Suppressor macrophage treated with lipopolysaccharide for 1 hour (primary cell): ENCODE measurements at places on chromosomes 4 and X.

- DNase-seq, result peak; percentile 51
Measured at GRCh38 chrX:31658360-31658759, 586.5 kb upstream of the FTHL17 start.

GRCh38 chrX:153866302-153867019 is 19.5 kb downstream of the L1CAM start:
- DNase-seq, result no peak

DNA sequence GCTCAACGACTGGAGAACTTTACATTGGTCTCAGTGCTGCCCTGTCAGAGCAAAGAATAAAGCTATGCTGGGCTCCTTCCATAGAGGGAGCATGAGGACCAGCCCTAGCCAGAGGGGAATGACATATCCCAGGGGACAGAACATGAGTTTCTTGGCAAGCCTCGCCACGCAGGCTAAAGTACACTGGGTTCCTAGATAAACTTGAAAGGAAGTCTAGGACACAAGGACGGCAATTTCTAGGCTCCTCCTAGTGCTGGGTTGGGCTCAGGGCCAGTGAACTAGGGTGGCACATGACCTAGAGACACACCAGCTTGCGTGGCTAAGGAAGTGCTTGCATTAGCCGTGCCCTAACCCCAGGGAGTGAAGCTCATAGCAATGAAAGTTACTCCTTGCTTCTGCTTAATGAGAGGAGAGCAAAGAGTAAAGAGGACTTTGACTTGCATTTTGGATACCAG is 141.0 kb downstream of the MAB21L2 start:
- DNase-seq, result peak; percentile 61

DNA sequence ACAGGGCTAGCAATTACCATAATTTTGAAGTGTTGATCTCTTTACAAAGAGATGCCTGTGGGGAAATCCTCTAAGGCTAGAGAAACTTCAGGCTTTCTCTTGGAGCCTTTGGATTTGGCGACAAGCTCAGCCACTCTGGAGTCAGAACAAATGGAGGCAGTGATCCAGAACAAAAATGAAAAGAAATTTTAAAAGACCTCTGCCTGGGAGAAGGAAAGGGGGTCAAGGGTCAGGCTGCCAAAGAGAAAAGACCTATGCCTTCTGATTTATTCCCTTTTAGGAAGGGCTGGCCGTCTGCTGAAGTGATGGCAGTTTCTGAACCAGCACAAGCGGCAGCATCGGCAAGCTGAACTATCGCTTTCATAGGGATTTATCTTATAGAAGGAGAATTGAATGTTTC is 140.8 kb upstream of the SFRP2 start:
- DNase-seq, result no peak

GRCh38 chr4:144300616-144301015 is 160.1 kb upstream of the GYPA start:
- DNase-seq, result no peak

- DNase-seq, result no peak
Measured at GRCh38 chrX:122055979-122056715, 1008.7 kb downstream of the GLUD2 start.

GRCh38 chr4:118400356-118400755 is 47.6 kb upstream of the PRSS12 start:
- DNase-seq, result no peak

DNA sequence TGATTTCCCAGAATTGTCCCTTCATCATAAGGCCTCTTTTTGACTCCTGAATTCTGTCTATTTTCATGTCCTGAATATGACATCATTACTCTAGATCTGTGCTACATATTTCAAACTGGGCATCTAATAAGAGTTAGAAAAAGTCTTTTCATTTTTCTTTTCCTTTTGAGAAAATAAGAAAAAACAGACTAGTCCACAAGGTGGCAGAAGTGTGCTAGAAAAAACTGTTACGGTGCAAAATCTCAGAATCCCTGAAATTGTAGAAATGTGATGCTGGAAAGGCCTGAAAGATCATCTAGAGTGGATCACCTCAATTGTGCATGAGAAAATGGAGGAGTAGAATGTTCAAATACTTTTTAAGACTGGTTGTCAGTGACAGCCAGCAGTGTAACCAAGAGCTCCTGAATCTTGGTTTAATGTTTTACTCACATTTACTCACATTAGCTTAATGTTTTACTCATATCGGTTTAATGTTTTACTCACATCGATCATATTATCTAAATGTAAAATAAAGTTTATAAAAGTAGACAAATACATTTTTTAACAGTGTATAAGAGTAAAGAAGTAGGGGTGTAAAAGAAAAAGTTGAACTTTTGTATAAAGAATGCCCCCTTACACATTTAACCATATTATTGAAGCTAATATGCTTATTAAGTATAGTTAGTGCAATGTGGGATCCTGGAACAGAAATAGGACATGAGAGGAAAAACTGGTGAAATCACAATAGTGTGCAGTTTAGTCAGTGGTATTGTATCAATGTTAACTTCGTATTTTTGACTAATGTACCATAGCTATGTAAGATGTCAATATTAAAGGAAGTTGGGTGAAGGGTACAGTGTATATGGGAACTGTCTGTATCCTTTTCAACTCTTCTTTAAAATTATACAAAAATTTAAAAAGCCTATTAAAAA is 15.2 kb downstream of the ASB11 start:
- peak; percentile 56 for DNase-seq

GRCh38 chr4:140061194-140061593 is 92.8 kb downstream of the MAML3 start:
- DNase-seq, result no peak

DNA sequence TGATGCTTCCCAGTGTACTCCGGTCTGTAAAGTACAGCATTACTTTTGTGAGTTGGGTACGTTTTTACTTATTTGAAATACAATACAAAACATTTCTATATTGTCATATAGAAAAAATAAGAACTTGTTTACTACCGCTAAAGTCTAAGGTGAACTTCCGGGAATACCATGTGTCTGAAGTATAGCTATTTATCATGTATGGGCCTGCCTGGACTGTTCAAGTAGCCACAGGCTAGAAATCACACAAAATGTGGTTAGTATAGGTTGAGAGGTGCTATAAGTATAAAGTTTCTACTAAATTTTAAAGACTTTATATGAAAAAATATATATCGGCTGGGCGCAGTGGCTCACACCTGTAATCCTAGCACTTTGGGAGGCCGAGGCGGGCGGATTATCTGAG is 152.3 kb downstream of the ARAP2 start:
- DNase-seq, result no peak

GRCh38 chrX:132809581-132809980 is 148.8 kb downstream of the HS6ST2 start:
- no peak for DNase-seq

GRCh38 chr4:54054501-54054900 is 9.9 kb downstream of the CHIC2 start:
- no peak for DNase-seq

GRCh38 chr4:16236402-16237023 is 10.2 kb upstream of the TAPT1 start:
- no peak for DNase-seq

DNA sequence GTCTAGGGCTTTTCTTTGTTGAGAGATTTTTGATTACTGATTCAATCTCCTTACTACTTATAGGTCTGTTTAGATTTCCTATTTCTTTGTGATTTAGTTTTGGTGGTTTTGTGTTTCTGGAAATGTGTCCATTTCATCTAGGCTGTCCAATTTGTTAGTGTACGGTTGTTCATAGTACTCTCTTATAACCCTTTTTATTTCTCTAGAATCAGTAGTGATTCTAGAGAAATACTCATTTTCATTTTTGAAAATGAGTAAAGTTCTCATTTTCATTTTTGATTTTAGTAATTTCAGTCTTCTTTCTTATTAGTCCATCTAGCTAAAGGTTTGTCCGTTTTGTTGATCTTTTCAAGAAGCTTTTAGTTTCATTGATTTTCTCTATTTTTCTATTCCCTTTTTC is 7.5 kb downstream of the IL13RA1 start:
- no peak for DNase-seq

- no peak for DNase-seq
Measured at GRCh38 chr4:114423582-114423981, 175.0 kb upstream of the UGT8 start.

- no peak for DNase-seq
Measured at GRCh38 chrX:20727447-20727846, 460.7 kb upstream of the RPS6KA3 start.

GRCh38 chrX:81120258-81120935 is 81.3 kb downstream of the HMGN5 start:
- no peak for DNase-seq

DNA sequence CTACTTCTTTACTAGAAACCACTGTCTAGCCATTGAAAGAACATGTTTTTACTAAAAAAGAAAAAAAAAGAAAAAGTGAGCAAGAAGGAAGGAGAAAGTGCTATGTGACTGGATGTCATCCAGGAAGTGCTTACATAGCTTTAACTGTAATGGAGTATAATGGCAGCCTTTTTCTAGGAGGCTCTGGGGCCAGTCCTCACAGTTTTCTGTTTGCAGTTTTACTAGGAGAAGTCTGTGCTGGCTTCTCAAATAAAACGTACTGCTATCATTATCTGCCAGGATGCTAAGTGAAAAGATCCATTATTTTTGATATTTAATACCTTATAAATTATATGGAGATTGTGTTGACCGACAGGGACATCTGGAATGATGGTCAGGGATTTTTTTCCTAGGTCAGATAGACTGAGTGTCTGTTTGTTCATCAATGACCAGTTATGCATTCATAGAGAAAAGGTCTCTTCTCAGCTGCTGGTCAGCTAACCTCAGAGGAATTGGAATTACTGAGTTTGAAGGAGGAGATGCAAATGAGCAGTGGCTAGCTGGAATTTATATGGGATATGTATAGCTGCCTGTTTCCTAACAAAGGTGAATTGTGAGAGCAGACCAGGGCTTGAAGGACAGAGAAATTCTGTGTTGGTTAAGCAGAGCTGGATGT is 21.7 kb downstream of the LPAR4 start:
- no peak for DNase-seq

DNA sequence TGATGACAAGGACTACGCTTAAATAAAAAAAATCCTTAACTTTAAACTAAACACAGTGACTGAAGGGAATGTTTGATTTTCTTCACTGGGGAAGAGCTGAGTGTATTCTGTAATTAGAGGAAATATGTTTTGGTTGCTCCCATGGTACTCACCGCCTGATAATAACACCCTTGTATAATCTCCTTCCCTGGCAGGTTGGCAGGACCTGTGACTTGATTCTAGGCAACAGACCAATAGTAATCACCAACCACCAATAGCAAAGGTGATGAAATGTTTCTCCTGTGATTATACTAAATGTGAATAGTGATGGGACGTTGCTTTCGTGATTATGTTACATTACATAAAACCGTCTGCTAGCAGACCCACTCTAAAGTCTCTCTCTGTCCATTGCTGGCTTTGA is 536.8 kb upstream of the CPEB2 start:
- no peak for DNase-seq

DNA sequence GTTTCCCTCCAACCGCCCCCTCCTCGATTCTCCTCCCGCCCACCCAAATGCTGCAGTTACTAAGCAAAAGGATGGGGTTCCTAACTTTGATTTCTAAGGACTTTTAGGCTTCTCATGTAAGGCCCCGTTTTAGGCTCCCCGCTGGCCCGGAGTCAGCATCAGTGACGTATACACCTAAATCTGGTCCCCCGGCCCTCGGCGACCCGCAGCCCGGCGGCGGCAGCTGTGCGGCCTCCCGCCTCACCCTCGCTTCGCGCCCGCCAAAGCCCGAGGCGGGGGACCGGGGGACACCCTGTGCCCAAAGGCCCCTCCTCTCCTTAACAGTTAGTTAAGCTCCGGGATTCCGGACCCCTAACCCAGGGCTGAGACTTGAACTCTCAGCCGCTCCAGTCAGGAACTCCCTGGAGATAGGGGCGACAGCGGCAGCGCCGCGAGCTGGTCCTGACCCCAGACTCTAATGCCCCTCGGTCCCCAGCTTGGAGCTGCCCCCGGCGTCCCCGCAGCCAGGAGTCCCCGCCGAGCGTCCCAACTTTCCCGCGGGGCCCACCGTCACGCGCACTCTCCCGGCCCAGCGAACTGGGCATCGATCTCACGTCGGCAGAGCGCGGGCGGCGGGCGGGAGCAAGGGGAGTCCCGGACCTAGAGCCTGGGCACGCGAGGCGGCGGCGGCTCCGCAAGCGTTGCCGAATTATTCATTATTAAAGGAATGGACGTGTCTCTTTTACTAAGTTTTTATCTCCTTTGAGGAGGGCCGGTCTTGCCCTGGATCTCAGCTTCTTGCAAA is 1.5 kb upstream of the NR3C2 start:
- peak; percentile 45 for DNase-seq

DNA sequence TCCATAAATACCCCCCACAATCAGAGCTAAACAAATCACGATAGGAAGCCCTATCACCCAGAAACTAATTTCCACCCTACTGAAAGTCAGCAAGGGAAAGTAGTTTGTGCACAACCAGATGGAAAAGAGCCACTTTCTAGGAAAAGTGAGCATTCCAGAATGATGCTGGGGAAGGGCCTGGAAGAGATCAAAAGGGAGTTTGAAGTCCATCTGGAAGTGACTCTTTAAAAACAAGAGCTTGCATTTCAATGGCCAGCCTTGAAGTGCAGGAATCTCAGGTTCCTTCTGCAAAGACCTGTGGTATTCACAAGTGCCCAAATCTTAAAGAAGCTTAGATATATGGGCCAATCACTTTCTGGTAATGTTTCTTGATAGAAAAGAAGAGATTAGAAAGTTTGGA is 97.0 kb upstream of the LDB2 start:
- no peak for DNase-seq

- DNase-seq, result no peak
Measured at GRCh38 chr4:155907556-155907955, 4.1 kb downstream of the TDO2 start.

- DNase-seq, result peak; percentile 96
Measured at GRCh38 chr4:687048-687970, 1.6 kb downstream of the SLC49A3 start.

- DNase-seq, result peak; percentile 26
Measured at GRCh38 chr4:60805500-60806313, 394.4 kb upstream of the ADGRL3 start.

DNA sequence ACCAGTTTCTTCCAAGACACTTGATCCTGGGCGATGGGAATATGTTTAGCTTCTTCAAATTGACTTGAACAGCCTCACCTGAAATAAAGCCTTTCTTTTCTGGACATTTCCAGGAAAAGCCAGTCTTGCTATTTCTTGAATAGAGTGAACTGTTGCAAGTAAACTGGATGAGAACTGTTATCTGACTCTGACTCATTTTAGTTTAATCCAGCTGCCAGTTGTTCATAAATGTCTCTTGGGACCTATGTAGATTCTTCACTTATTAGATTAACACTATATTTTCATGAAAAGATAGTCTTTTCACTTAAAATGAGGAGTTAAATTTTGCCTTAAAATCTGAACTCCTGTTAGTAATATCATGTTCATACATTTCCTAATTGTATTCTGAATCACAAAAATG is 615.4 kb upstream of the GALNT7 start:
- no peak for DNase-seq
